ENCODE measurements at places on chromosomes 2 and 18.

DNA sequence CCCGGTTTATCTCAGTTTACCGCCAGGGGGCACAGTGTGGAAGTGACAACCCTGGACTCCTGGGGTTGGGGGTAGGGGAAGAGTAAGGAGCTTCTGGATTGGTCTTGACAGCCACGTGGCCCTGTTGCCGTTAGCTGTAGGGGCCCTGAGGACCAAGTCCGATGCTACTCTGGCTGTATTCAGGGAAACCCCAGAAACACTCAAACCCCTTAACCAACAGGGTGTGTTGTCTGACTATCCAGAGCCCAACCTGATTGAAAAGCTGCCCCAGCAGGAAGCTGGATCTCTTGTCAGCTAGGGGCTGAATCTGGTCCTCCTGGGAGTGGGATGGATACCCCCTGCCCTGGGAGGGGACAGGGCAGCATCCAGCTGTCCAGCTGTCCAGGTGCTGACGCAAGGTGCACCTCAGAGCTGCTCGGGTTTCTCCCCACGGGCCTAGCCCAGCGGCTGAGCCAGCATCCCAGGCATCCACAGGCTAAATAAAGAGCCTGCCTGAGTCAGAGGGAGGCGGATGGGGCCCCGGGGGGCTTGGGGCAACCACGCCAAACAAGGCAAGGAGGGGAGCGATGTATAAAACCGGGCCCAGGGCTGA is 3.1 kb upstream of the GMPPA start:
- no peak for DNase-seq

- DNase-seq = no peak
Observed at GRCh38 chr2:46497766-46498165, 18.4 kb downstream of the TMEM247 start.

DNA sequence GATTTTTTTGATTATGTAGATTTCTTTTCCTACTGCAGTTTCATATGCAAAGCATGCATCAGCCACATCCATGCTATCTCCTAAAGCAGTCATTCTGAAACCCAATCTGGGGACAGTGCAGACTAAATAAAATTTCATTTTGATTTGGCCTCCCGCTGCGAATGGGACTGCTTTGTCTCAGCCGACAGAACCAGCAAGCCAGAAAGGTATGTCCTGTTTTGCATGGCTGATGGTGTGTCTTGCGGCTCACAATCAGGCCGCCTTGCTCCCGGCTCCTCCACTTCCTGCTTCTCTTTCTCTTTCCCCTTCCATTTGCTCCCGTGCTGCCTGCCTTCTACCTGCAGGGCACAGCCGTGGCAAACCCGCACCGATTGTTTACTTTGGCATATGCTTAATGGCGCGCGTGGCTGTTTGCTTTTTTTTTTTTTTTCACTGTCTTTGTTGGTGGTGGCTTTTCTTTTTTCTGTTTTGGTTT is 419.6 kb upstream of the POU3F3 start:
- DNase-seq = no peak

- DNase-seq = no peak
Observed at GRCh38 chr2:84959095-84959565, 11.8 kb upstream of the KCMF1 start.

- no peak for DNase-seq
Observed at GRCh38 chr2:23118894-23119293, 266.1 kb upstream of the KLHL29 start.

- no peak for DNase-seq
Observed at GRCh38 chr2:119700866-119701265, 21.9 kb downstream of the TMEM177 start.
